PC-9 (cell line): ENCODE measurements at places on chromosomes 5 and 9. TPM values are rescaled to one million over a fixed set of nuclear protein-coding genes. Genes with fewer than 3 reads are reported as not detected.

- peak; percentile 17 for DNase-seq
Measured at GRCh38 chr9:132730054-132731033, 60.1 kb downstream of the GTF3C4 start.

GRCh38 chr5:124923131-124923530, 176.7 kb upstream of the ZNF608 start:
- DNase-seq: no peak

- no peak for DNase-seq
Measured at GRCh38 chr9:115006660-115007059, 76.3 kb upstream of the TNFSF8 start.

- DNase-seq: no peak
Measured at GRCh38 chr5:25020454-25020853, 375.7 kb upstream of the CDH10 start.

- peak; percentile 65 for DNase-seq
Measured at GRCh38 chr9:36903541-36904435, 130.3 kb downstream of the PAX5 start.

- DNase-seq: no peak
Measured at GRCh38 chr5:169150108-169150507, 150.8 kb downstream of the SLIT3 start.

GRCh38 chr5:59485629-59486439, 407.7 kb downstream of the PDE4D start:
- DNase-seq: no peak

Gene CFAP90
- not detected in 2 replicates for total RNA-seq

DNA sequence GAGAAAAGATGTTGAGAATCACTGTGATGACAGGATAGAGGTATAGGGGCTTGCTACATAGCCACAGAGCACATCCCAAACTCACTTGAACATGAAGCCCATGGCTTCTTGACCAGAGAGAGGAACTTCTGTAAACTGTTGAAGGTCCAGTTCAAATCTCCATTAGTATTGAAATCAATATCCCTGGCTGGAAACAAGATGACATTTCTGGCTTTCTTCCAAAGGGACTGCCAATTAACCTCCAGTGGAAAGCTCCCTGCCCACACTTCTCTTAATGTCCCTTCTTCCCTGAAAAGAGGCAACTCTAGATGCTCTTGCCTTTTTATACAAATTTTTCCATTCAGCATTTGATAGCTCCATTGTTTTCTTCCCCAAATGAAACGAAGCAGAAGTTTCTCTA, 612.1 kb downstream of the EBF1 start:
- DNase-seq: no peak

GRCh38 chr5:157915638-157916037, 56.7 kb upstream of the CLINT1 start:
- DNase-seq: no peak

- DNase-seq: no peak
Measured at GRCh38 chr5:23864786-23865185, 357.4 kb downstream of the PRDM9 start.

GRCh38 chr9:121731919-121732318, 80.5 kb downstream of the DAB2IP start:
- DNase-seq: no peak

GRCh38 chr9:70035691-70036090, 8.0 kb upstream of the MAMDC2 start:
- no peak for DNase-seq

Gene MYMK
- not detected in 2 replicates for total RNA-seq

Gene PDGFRB
- 0.08 TPM in 1 of 2 replicates, not detected in the other for total RNA-seq

Gene CD14
- 0.35 and 0.81 TPM in 2 replicates for total RNA-seq

- no peak for DNase-seq
Measured at GRCh38 chr5:128667751-128668150, 129.7 kb upstream of the FBN2 start.

DNA sequence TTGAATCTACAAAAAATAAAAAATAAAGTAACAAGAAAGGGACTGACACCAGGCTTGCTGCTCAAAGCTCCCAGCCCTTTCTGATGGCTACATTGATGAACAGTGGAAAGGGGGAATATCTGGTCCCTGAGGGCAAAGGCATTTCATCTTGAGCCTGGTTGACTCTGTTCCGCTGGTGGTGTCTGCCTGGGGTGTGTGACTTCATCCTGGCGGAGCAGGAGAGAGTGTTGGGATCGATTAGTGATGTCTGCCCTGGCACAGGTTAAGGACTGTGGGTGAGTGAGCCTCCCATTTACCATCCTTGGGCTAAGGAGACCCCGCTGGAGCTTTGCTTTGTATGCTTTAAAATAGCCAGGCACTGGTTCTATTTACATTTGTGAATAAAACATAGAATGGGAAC, 56.9 kb upstream of the ASS1 start:
- DNase-seq: no peak

DNA sequence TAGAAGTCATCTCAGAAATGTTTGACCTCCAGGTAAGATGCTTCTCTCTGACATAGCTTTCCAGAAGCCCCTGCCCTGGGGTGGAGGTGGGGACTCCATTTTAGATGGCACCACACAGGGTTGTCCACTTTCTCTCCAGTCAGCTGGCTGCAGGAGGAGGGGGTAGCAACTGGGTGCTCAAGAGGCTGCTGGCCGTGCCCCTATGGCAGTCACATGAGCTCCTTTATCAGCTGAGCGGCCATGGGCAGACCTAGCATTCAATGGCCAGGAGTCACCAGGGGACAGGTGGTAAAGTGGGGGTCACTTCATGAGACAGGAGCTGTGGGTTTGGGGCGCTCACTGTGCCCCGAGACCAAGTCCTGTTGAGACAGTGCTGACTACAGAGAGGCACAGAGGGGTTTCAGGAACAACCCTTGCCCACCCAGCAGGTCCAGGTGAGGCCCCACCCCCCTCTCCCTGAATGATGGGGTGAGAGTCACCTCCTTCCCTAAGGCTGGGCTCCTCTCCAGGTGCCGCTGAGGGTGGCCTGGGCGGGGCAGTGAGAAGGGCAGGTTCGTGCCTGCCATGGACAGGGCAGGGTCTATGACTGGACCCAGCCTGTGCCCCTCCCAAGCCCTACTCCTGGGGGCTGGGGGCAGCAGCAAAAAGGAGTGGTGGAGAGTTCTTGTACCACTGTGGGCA, 642 bp downstream of the CSF2 start:
- DNase-seq: no peak

DNA sequence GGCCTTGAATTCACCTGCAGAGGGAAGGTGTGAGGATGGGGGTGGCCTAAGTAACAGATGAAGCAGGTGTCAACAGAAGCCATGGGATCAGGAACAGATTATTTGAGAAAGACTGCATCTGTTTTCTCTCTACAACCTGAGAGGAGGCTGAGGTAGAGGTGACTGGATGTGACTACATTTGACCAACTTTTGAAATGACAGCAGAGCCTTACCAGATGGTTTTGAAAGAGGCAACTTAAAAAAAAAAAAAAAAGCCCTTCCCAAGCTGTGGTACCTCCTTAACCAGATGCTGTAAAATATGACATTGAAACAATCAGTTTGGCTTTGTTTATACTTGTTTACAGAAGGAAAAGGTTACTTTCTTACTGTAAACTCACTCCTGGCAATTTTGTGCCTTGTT, 108.6 kb downstream of the TRIO start:
- no peak for DNase-seq

Gene GPR21
- total RNA-seq: 1.6 and 3.7 TPM in 2 replicates

GRCh38 chr9:81461196-81461595, 228.2 kb downstream of the TLE1 start:
- DNase-seq: no peak

Gene RLN2
- 1.2 and 2.9 TPM in 2 replicates for total RNA-seq

Gene ANKRD31
- 0.23 and 0.48 TPM in 2 replicates for total RNA-seq

DNA sequence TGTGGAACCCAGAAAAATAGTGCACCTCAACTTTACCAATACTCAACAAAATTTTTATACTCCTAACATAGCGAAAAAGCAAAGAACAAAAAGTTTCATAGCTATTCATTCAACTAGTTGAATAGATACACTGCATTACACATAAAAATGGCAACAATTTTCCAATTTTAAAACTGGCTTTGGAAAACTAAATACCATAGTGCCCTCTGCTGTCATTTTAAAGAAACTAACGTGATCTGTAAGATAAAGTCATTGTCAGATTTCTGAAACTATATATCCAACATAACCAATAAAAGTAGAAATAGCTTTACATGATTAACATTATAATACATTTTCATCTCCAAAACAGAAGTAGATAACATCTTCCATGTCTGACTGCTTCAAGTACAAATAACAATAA, 31.6 kb downstream of the DTWD2 start:
- no peak for DNase-seq

- DNase-seq: no peak
Measured at GRCh38 chr5:75623846-75624245, 12.6 kb downstream of the ANKDD1B start.

DNA sequence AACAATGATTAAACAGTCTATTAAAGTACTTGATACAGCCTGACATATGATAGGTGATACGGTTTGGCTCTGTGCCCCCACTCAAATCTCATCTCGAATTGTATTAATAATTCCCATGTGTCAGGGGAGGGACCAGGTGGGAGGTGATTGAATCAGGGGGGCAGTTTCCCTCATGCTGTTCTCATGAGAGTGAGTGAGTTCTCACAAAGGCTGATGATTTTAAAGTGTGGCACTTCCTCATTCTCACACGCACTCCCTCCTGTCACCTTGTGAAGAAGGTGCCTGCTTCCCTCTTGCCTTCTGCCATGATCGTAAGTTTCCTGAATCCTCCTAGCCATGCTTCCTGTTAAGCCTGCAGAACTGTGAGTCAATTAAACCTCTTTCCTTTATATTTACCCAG, 40.1 kb upstream of the TARS1 start:
- no peak for DNase-seq

Gene NTNG2
- total RNA-seq: not detected in 2 replicates

DNA sequence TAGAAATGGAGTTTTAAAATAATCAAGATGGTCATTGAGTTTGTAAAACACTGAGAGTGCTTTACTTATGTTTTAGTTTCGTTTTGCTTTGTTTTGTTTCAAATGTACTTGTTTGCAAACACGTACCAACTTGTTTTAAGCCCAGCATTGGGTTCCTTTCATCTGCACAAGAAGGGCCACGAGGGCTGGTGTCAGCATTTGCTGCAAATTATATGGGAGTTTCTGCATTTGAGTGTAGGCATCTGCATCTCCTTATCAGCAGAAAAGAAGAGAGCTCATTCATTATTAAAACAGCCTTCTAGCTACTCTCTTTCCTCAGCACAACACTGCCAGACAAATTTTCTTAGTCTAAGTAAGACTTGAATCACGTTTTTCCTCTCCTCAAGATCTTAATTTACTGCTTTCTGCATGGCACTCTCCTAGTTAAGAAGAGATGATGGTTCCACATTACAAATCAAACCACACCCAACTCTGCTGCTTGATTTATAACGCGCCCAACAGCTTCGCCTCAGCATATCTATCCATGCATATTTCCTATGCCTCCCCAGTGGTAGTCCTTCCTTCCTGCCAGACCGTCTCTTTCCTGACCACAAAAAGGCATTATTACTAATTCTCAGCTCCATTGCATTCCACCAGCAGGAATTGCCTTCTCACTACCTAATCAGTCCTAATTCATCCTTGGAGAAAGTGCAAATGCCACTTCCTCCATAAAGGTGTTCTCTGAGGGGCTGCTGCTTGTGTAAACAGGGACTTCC, 95.2 kb upstream of the CAST start:
- no peak for DNase-seq

- no peak for DNase-seq
Measured at GRCh38 chr9:116749772-116750171, 62.7 kb downstream of the TRIM32 start.

GRCh38 chr9:110048976-110049698, 158.8 kb downstream of the C9orf152 start:
- DNase-seq: no peak

- no peak for DNase-seq
Measured at GRCh38 chr9:99414321-99414720, 192.2 kb downstream of the SEC61B start.

Gene NOTCH1
- 39.2 and 51.4 TPM in 2 replicates for total RNA-seq
